Astrocyte (in vitro differentiated cells and primary cell): ENCODE measurements at places on chromosomes 1 and 21. TPM values are rescaled to one million over a fixed set of nuclear protein-coding genes. Genes with fewer than 3 reads are reported as not detected.

- no peak for DNase-seq
Measured at GRCh38 chr21:27154451-27155129, 187.7 kb upstream of the ADAMTS5 start.

CENPL gene
- 7.6 and 7.9 TPM in 2 replicates for total RNA-seq

ZNF697 gene
- 46.1 and 58.4 TPM in 2 replicates for total RNA-seq

DNA sequence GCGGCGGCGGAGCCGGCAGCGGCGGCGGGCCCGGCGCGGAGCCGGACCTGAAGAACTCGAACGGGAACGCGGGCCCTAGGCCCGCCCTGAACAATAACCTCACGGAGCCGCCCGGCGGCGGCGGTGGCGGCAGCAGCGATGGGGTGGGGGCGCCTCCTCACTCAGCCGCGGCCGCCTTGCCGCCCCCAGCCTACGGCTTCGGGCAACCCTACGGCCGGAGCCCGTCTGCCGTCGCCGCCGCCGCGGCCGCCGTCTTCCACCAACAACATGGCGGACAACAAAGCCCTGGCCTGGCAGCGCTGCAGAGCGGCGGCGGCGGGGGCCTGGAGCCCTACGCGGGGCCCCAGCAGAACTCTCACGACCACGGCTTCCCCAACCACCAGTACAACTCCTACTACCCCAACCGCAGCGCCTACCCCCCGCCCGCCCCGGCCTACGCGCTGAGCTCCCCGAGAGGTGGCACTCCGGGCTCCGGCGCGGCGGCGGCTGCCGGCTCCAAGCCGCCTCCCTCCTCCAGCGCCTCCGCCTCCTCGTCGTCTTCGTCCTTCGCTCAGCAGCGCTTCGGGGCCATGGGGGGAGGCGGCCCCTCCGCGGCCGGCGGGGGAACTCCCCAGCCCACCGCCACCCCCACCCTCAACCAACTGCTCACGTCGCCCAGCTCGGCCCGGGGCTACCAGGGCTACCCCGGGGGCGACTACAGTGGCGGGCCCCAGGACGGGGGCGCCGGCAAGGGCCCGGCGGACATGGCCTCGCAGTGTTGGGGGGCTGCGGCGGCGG, 1.0 kb downstream of the ARID1A start:
- DNase-seq = no peak
